ENCODE measurements at places on chromosomes 6 and 20.

DNA sequence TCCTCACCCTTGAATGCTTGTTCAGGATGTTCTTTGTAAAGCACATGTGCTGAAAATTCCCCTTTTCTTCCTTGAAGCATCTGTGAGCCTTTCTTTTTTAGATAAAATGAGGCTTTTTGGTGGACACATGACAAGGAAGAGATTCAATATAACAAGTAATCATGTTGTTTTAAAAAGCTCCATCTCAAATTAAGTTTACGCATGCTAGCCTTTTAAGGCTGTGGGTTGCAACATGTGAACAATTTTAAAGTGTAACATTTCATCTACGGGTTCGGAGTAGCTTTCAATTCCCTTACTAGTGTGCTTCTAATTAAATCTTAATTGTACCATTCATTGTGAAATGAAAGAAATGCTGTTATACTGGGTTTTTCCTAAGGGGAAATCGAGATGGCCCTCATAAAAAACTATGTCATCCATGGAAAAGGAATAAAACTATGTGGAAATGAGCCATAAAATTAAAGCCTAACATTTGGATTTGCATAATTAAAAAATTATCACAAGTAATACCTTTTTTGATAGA is 19.3 kb upstream of the OSTM1 start:
- DNase-seq = no peak

DNA sequence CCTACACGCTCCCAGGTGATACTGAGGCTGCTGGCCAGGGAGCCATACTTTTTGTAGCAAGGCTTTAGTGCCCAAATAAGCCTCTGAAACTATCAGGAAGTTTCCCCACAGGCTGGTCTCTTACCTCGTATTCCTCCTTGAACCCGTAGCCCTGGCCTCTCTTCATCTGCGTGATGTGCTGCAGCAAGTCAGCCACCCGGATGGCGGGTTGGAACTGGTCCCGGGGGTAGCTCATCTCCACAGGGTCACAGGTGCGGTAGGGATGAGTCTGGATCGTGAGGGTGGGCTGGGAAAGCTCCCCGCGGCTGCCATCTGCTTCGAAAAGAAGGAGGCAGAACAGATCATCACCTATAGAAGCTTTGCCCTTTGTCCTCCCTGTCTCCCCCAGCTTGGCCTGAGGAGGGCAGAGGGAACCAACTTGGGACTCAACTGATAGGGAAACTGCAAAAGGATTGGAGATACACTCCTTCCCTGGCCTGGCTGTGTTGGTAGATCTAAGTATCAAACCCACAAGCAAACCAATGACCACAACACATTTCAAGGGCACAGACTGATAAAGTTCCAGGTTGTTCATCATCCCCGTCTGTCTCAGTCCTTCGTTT is 543.2 kb upstream of the CHD6 start:
- peak; percentile 39 for DNase-seq

DNA sequence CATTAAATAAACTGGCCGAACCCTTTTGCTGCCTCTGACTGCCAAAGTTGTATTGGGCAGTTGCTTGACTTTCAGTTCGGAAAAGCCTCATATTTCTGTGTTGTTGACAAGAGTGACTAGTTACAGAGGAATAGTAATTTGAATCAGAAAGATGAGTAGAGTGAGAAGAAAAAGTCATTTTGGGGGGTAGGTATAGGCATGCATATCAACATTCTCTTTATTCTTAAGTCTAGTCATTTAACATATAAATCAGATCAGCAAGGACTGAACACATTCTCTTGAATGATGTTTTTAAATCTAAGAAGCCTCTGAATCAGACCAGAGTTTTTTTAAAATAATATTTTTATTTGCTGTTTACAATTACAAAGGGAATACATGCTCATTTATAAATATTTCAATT is 4.9 kb upstream of the LMBRD1 start:
- no peak for DNase-seq

GRCh38 chr6:153817173-153817572 is 221.9 kb upstream of the OPRM1 start:
- DNase-seq = no peak
